Stimulated activated CD8-positive, alpha-beta memory T cell treated with anti-CD3 and anti-CD28 coated beads, Interleukin-4, amount 100 ng/mL, for 1 hour (primary cell): ENCODE measurements at places on chromosomes 7 and 10.
A peak's percentile ranks its signal among the peaks of the same experiment; 100 is the strongest.

- peak; percentile 81 for DNase-seq
Measured at GRCh38 chr7:127392566-127393367, at the start of gene ZNF800. TSS of gene ZNF800 (minus strand) at chr7:127392708. CDS start at chr7:127391557, 1,151 bp downstream.

DNA sequence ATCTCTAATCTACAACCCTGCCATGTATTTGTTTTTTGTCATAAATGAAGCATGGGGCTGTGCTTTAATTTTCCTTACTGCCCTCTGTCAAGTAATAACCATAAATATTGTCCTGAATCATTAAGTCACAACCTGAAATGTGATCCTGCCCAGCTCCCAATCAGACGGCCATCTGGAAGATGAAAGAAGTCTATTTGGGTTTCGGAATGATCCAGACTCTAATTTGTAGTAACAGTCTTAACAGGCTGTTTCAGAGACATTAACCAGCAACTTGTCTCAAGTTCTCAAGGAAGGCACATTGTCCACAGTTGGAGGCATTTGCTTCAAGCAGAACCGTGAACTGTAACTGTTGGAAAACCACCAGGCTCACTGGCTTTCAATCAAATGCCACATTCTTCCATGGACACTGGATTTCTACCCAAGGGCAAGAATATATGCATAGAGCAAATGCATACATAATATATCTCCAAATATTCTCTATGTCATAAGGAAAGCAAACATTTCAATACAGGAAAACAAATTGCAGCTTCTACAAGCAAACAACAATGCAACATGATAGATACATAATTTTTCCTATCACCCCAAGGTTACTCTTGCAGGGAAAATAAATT, 405.2 kb upstream of the NPVF start:
- DNase-seq: no peak

DNA sequence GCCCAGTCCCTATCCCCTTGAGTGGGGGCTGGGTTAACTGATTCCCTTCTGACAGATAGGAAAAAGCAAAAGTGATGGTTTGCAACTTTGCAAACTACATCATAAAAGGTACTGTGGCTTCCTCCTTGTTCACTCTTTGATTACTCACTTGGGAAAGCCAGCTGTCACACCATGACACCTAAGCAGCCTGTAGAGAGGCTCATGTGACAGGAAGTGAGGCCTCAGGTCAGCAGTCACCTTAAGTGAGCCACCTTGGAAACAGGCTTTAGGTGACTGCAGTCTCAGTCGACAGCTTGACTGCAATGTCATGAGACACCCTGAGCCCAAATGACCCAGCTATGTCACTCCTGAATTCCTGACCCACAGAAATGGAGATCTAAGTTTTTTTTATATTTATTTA, 4.3 kb upstream of the CHCHD2 start:
- DNase-seq: no peak

DNA sequence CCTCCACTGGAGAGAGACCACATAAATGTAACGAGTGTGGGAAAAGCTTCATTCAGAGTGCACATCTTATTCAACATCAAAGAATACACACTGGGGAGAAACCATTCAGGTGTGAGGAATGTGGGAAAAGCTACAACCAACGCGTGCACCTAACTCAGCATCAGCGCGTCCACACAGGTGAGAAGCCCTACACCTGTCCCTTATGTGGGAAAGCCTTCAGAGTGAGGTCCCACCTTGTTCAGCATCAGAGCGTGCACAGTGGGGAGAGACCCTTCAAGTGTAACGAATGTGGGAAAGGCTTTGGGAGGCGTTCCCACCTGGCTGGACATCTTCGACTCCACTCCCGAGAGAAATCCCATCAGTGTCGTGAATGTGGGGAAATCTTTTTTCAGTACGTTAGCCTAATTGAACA, 20.6 kb downstream of the FAM200A start:
- DNase-seq: no peak

DNA sequence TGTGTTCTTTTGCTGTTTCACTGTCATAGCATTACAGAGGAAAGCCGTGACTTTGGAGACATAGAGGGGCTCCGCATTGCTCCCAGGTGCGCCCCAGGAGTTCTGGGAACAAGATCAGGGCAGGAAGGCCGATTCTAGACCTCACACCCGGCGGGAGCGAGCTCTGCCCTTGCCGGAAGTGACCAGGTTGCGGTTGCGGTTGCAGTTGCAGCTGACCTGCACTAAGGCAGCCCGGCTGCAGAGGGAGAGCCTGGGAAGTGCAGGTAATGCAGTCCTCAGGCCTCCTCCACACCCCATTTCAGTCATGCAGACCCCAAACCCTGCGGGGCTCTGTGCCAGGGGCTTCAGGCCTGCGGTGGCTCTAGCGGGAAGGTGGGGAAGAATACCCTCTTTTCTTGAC, 130.0 kb upstream of the LANCL2 start:
- DNase-seq: no peak

GRCh38 chr7:127904670-127904985, 126.6 kb downstream of the LRRC4 start:
- no peak for DNase-seq
